ENCODE measurements at places on chromosomes 6 and 20.

- DNase-seq: no peak
Measured at GRCh38 chr20:17179840-17180239, 47.0 kb upstream of the PCSK2 start.

GRCh38 chr20:36599912-36600345 lies 5.7 kb upstream of the RAB5IF start:
- no peak for DNase-seq

- no peak for DNase-seq
Measured at GRCh38 chr6:1839361-1839760, 229.6 kb downstream of the FOXC1 start.

DNA sequence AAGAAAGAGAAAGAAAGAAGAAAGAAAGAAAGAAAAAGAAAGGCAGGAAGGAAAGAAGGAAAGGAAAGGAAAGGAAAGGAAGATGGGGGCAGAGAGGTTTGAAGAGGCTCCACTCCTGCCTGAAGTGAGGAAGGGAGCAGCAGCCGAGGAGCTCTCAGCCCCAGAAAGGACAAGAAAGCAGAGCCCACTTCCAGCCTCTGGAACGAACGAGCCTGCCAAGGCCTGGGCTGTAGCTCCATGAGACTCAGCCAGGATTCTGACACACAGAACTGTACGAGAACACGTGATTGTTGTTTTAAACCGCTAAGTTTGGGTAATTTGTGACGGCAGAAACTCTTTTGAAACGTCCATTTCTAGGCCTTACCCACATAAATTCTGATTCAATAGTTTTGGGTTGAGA lies 69.5 kb downstream of the TTLL2 start:
- no peak for DNase-seq

DNA sequence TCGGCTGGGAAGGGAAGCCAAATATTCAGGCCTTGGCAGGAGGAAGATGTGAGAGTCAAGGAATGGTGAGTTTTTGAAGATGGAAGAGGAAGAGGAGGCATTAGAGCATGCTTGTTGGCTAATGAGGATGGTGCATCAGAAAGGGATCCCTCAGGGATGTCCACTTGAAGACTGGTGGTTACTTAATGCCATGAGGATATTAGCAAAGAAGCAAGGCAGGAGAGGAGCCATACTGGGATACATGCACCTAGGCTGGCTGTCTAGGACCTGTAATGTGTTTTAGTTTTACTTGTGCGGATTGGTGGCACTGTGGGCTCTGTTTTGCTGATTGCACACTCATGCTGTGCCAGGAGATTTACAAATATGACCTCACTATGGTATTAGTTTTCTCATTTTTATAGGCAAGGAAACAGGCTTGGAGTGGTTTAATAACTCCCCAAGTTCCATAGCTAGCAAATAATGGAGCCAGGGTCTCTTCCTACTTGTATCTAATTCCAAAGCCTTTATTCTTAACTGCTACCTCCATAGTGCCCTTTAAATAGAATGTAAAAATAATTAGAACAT lies 37.8 kb downstream of the NCOA7 start:
- no peak for DNase-seq

GRCh38 chr6:27811451-27811772 lies 100.8 kb downstream of the OR2B2 start:
- DNase-seq: peak; percentile 16

GRCh38 chr6:65999288-65999791 lies 292.3 kb upstream of the EYS start:
- no peak for DNase-seq

- no peak for DNase-seq
Measured at GRCh38 chr6:125804264-125804663, 13.5 kb downstream of the NCOA7 start.

DNA sequence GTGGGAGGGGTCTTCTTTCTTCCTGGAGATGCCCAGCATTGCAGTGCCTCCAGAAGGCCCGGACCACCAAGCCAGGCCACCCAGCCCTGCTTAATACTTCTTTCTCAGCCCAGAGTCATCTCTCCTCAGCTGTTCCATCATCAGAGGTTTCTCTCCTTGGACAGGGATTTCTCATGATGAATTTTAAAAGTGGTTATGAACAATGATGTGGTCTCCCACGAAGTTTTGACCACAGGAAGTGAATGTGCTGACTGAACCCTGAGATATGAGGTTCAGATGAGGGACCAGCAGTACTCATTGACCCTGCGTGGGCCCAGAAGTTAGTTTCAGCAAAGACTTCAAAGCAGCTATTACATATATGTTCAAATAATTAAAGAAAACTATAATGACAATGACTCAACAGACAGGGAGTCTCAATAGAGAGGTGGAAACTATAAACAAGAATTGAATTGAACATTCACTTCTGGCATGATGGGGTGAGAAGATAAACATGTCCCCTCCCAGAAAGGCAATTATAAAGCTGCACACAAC lies 114.5 kb upstream of the SLC22A16 start:
- DNase-seq: peak; percentile 50

GRCh38 chr6:7238900-7239589 lies 74.0 kb downstream of the SSR1 start:
- DNase-seq: peak; percentile 76

- no peak for DNase-seq
Measured at GRCh38 chr6:96889146-96889545, 8.5 kb downstream of the NDUFAF4 start.

DNA sequence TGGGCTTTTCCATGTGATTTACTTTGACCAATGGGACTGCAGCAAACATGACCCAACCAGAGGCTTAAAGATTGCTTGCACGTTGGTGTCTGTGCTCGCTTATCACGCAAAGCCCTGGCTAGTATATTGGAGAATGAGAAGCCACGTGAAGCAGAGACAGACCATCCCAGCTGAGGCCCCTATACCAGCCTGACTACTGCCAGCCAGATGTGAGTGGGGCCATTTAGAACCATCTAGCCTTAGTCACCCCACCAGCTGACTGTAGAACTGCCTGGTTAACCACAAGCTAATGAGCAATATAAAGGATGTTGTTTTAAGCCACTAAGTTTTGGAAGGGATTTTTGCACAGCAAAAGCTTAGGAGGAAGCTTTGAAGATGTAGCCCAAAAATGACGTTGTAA lies 74.5 kb downstream of the MACROD2 start:
- DNase-seq: peak; percentile 15

GRCh38 chr20:64143018-64143801 lies 21.0 kb upstream of the MYT1 start:
- DNase-seq: no peak

DNA sequence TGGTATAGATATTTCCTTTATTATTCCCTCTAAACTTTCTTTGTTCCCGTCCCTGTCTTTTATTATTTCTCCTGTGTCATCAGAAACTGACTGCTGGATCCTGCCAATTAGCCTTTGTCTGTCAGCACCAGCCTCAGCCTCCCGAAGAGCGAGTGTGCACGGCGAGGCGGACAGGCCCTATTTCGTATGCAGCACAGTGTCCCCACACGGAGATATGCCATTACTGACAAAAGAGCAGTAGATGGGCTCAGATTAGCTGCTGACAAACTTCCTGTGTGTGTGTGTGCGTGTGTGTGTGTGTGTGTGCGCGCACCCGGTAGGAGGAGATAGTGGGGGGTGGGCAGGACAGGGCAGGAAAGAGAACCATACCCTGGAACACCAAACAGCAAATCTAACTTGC lies 99.5 kb upstream of the ZFP64 start:
- no peak for DNase-seq

DNA sequence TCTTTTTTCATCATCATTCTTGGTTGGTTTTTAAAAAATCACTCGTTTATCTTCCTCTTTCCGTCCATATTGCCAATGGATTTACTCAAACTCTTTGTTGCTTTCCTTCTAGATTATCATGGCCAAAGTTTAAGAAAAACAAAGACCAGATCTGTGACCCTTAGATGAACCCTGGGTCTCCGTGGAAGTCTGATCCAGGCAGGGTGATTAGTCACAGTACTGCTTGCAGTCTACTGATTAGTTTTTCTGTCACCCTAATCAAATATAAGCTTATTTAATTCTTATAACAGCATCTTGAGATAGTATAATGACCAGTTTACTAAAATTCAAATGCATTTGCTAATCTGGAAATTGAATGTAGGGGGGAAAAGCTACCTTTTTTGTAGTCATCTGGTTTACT lies 6.0 kb upstream of the SMIM28 start:
- no peak for DNase-seq

- no peak for DNase-seq
Measured at GRCh38 chr6:139567095-139567494, 192.6 kb upstream of the CITED2 start.

DNA sequence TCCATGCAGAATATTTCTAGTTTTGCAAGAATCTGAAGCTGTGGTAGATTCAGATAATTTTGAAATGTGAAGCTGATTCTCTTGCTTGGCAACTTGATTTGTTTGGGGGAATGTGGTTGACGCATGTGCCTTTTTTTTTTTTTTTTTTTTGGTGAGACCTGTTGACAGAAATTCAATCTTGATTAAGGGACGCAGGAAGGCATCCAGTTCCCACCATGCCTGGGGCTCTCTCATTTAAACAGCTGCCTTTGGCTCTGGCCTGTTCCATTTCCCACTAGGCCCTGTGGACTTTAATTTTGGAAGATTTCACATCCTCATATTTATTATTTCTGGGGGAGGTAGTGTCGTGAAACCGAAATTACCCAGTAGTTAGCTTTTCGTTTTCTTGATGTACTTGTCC lies 8.6 kb downstream of the TPX2 start:
- DNase-seq: no peak

DNA sequence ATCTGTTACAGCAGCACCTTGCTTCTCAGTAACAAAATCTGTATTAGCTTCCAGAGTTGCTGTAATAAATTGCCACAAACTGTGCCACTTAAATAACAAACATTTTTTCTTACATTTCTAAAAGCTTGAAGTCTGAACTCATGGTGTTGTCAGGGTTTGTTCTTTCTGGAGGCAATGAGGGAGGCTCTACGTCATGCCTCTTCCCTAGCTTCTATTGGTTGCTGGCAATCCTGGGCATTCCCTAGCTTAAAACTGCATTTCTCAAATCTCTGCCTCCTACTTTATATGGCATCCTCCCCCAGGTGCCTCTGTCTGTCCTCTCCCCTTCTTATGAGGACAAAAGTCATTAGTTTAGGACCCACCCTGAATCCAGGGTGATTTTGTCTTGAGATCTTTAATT lies 41.6 kb upstream of the TMEM244 start:
- no peak for DNase-seq

- no peak for DNase-seq
Measured at GRCh38 chr6:147560670-147561069, 52.2 kb downstream of the SAMD5 start.

- DNase-seq: no peak
Measured at GRCh38 chr6:137432054-137432611, 62.1 kb downstream of the OLIG3 start.

- DNase-seq: no peak
Measured at GRCh38 chr6:159929819-159930218, 39.0 kb downstream of the MAS1 start.

DNA sequence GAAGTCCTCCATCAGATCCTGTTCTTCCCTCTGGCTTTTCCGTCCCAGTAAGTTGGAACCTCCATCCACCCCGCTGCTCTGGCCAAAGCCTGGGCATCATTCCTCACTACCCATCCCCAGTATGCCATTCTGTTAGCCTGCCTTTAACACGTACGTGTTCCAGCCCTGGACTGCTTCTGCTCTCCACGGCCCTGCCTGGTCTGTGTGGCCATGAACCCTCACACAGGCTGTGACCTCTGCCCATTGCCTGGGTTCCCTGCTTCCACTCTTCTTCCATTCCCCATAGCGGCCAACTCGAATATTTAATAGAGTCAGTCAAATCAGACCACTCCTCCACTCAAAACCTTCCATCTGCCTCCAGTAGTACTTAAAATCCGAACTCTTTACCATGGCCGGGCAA lies 29.4 kb downstream of the RALGAPA2 start:
- no peak for DNase-seq

- DNase-seq: peak; percentile 68
Measured at GRCh38 chr20:10314198-10314597, 95.6 kb downstream of the SNAP25 start.

DNA sequence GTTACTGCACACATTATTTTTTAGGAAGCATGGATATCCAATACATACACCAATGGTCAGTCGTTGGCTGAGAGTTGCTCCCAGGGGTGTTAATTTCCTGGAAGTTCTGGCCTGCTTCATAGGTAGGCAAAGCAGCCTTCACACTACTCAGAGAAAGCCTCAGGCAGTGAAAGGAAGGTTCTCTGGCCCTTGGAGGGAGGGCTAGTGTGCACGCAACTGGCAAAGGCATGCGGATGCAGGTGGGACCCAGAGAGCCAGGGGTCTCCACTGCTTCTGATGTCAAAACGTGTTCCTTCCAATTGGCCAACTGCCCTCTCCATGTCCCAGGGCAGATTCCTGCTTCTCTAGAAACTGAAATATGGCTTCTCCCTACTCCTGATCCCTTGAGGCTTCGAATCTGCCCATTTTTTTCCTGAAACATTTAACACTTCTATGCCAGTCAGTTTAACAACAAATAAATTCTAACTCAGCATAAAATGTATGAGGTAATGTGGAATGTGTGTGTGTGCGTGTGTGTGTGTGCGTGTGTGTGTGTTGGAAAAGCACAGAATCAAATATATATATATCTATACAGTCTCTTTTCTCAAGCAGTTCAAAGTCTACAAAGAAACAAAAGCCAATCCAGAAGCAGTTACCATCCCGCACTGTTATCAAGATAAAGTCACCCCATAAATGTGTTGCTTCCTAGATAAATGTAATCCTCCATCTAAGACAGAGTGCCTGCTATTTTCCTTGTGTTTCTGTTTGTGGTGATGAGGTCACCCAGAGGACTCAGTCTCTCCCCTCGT lies 94.0 kb upstream of the HIVEP1 start:
- peak; percentile 79 for DNase-seq

- DNase-seq: no peak
Measured at GRCh38 chr6:161220346-161220745, 53.5 kb downstream of the AGPAT4 start.

DNA sequence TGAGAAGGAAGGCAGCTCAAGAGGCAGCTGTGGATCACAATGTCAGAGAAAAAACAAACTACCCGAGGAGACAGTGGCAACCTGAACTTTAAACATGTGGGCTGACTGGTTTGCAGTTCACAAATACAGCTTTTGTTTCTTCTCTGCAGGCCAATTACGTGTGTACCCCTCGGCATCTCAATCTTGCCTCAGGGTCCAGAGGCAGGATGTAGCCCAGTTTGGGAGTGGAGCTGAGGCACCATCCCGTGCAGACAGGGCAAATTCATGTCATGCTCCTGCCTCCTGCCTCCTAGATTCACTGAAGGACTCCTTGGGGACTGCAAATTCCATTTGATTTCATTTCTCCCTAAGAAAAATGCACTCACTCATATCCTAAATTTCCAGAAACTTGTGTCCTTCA lies 94.2 kb upstream of the KCNK16 start:
- DNase-seq: peak; percentile 98

- no peak for DNase-seq
Measured at GRCh38 chr6:9373308-9373707, 938.0 kb upstream of the SLC35B3 start.

DNA sequence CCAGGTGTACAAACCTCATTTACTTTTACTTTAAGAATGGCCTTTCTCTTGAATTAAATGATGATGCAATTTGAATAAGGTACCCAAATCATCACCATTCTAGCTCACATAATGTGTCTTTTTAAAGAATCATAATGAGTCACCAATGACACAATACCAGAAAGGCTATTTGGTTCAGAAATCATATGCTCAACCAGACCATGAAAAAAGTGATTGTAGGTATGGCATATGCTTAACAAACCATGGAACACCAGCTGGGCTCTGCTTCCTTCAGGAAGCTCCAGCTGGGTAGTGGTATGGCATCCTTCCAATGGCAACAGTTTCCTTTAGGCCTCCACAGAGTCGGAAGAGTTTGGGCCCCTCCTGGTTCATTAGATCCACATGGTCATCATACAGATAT lies 128.2 kb downstream of the FRK start:
- peak; percentile 14 for DNase-seq

- DNase-seq: peak; percentile 41
Measured at GRCh38 chr6:27726619-27727023, 185.6 kb downstream of the OR2B2 start.

GRCh38 chr20:4600308-4601014 lies 121.2 kb upstream of the PRND start:
- DNase-seq: no peak
